Liver (tissue), 10 donors: ENCODE measurements at places on chromosomes 4 and X. TPM values are rescaled to one million over a fixed set of nuclear protein-coding genes. Genes with fewer than 3 reads are reported as not detected.

DNA sequence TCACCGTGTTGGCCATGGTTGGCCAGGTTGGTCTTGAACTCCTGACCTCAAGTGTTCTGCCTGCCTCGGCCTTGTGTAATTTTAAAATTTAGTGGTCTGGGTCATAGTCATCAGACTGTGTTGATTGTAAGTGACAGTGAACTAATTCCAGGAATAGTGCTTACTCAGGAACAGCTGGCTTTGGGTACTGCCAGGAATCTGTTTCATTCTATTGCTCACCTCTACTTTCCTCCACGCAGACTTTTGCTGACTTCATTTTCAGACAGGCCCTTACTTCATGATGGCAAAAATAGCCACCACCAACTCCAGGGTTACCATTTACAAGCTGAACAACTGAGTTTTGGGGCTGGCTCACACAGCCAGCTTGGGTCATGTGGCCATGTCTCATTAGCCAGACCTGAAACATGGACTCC is 54.6 kb downstream of the FNIP2 start:
- no peak for DNase-seq

The DCAF8L2 gene
- not detected for total RNA-seq

GRCh38 chr4:145034727-145035211 is 63.2 kb downstream of the ANAPC10 start:
- no peak for DNase-seq

DNA sequence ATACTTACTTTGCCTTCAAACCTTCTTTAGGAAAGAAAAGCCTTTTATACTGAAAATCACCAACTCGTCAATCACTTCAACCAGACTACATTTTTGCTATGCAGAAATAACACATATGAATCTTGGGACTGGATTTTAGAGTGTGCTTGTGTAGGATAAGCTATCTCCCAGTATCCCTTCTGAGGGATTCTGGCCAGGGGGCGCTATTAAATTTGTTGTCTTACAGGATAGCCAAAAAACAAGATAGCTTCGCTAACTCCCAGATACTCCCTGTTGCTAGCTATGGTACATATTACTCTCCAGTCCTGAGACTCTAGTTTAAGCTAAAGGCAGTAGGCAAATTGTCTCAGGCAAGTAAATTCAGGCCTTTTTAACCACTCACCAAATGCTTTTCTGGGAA is 167.2 kb downstream of the LHFPL1 start:
- no peak for DNase-seq

The RHOXF1 gene
- not detected for total RNA-seq
